ENCODE measurements at places on chromosomes 4 and X.

GRCh38 chr4:44118971-44119680, 329.5 kb downstream of the KCTD8 start:
- DNase-seq = no peak

DNA sequence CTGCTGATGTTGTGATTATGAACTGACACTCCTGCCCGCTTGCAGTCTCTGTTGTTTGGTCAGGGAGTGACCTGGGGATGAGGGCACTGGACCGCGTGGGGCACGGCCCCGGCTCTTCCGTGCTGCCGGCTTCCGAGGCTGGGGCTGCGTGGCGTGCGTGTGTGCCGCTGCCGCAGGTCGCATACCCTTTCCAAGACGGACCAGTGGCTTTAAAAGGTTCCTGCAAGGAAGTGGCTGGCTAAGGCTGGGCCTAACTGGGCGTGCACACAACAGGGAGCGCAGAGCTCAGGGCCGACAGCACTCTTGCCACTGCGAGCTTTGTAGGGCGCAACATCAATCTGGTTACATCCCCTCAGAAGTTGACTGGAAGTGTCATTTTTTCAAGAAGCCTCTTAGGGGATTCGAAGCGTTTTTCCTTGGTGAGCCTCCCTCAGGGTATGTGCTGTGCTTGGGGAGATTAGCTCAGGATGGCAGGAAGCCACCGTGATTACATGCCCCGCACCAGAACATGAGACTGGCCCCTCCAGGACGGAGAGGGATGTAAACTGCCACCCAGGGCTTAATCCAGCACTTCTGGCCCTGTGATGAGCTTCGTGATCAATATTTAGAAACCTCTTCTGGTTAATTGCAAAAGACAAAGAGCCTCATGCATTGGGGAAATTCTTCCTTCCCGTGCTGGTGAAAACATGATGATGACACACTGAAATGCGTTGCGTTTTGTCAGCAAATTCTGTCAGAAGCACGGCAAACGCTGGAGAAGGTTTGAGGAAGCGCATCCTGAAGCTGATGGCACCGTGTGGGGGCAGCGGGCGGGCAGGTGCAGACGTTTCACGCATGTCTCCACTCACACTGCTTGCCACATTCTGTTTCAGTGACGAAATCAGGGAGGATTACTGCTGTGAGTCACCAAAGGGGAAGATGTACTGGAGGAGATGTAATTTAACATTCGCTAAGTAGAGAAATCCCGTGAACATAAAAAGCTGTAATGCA, 11.1 kb downstream of the MAEA start:
- peak; percentile 37 for DNase-seq

DNA sequence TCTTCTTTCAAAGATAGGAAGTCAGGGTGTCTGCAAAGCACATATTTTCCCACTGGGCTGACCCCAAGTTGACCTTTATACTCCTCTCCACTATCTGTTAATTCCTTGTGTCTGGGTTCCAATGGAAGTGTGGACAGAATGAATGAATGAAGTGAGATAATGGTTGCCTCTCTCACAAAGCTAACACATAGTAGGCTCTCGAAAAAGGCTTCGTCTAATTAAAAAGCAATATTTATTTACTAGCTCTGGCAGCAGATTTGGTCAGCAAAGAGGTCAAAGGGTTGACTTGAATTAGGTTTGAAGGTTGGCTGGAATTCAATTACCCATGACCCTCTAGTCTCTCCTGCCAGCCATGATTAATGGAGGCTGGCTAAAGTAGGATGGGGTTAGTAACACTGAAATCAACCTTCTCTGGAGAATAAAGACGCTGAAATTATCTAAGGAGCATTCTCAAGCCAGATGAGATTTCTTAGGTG, 280.3 kb upstream of the KLF3 start:
- DNase-seq = no peak

DNA sequence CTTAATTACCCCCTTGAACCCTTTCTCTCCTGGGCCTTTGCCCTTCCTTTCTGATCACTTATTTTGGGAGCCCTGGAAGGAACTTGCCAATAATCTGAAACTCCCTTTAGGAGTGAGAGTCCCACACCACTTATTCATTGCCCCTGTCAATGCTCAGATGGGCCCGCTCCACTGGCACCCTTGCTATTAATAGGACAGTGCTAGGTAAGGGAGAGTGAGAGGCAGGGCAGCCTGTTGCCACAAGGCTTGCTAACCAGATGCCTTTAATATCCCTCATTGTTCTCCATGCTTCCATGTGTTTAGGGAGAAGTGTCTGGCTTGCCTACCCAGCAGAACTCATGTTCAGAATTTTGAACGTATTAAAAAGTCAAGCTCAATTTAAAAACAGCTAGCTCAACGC, 1.7 kb upstream of the NHS start:
- no peak for DNase-seq

DNA sequence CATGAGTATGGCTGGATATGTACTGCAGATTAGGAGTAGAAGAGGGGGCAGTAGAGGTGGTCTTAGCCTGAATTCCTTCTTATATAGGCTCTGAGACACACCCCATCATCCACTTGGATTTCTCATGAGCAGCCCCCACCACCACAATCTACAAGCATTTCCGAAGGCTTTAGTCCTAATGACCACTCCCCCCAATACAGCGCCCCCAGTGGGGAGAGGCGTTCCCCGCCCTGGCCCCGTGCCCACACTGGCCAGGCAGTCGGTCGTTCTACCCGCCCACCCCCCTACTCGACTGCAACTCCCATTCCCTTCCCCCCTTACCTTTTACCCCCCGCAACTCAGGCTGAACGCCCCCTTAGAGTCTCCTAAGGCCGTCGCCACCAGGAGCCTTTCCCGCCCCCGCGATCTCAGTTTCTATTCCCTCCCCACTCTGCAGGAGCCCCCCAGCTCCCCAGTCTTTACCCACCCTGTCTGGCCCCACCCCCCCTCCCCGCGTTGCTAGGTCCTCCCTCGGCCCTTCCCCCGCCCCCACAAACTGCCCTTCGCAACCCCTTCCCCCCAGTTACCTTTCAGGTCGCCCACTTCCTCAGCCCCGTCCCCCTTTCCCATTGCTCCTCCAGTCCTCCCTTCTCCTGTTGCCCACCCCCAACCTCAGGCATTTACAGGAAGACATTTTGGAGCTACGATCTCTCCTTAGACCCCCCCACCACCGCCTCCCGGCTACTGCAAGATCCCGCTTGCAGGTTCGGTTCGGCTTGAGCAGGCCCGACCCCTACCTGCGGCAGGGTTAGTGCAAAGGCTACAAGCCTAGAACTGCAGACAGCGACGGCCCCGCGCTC, 468 bp downstream of the ZMYM3 start:
- DNase-seq = peak; percentile 39

DNA sequence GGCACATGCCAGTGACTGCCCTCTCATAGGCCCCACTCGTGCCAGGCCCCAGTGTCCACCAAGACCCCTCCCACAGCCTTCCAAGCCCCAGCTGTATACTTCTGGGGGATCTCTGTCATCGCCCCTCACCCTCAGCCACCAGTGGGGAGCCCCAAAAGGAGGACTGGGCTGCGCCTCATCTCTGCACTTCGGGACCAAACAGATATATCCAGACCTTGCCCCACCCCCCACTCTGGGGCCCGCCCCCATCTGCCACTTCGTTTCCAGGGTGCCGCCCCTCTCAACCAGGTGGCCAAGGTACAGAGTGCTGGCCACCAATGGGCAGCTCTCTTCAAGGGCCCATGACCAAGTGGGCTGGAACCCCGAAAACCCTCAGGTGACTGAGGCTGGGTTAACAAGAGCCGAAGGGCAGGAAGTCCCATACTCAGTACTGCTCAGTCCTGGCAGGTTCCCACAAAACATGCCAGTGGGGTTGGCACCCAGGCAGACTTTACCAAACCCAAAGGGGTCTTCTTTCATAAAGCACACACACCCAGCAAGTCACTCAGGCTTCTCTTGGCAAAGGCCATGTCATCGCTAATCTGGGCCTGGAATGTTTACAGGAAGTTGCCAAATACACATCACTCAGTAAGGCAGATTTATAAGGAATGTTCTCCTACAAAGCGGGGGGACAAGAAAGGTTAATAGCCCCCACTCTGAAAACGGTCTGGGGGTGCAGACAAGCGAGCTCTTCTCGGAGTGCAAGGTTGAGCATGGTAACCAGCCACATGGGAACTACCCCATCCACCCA, 4.4 kb downstream of the ZFYVE28 start:
- DNase-seq = peak; percentile 39

DNA sequence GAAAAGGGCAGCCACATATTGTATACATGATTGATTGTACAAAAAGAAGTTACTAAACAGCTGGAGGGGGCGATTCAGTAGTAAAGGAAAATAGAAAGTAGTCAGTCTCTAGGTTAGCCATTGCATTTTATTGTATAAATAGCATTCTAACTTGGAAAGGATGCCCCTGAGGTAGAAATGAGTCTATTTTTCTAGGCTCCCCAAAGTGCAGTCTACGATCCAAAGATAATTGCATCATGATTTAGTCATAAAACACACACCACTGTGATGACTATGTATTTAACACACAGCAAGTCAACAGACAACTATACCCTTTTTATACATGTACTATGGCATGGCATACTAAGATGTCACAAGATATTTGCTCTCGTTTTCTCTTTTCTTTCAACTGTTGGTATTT, 204.9 kb downstream of the APBB2 start:
- no peak for DNase-seq

DNA sequence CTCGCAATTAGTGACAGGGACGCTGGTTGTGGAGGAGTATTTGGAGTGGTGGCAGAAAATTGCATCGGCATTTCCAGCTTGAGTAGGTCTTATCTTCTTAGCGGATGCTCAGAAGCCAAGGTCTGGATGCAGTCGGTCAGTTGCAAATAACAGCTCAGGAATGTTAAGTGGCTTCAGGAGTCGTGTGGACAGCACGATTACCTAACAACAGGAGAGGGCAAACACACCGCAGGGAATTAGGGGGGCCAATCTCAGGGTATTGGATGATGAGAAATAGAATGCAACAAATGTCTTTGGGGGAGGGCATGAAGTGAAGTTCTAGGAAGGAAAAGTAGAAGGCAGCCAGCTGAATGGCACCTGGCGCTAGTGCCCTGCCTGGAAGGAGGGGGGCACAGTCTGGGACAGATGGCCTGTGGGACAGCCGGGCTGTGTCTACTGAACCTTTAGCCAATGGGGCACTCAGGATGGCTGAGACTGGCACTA, 11.8 kb downstream of the RASL11B start:
- no peak for DNase-seq

DNA sequence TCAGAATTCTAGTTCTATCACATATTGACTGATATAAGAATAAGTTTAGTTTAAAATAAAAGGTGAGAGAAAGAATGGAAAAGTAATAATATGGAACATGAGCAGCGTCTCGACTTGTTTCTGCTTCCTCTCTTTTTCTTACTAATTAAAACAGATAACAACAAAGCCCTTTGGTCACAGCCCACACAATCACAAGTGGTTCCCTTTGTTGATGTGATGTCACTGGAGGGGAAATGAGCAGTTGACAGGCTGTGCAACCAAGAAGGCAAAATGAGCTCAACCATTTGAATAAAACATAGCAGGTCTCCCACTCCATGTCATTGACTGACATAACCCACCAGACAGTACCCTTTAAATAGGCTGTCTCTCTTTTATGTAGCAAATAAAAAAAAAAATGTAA, 342.5 kb upstream of the MAGEB2 start:
- no peak for DNase-seq

DNA sequence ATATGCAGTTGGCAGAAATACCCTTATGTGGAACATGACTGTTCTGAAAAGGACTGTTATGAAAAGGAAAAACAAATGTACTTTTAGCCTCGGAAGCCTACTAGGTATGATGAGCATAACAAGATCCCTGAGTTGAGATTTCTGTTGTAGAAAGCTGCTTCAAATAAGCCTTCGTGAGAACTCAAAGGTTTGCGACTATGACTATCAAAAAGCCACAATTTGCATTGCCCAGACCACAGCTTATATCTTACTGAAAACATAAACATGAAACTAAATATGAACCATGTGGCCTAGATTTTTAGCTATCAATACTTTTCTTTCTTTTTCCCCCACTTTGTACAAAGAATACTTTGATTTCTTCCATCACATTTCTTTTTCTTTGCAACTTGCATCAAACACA, 398.2 kb upstream of the LCORL start:
- no peak for DNase-seq

- no peak for DNase-seq
Measured at GRCh38 chrX:66622209-66622608, 16.7 kb downstream of the EDA2R start.

DNA sequence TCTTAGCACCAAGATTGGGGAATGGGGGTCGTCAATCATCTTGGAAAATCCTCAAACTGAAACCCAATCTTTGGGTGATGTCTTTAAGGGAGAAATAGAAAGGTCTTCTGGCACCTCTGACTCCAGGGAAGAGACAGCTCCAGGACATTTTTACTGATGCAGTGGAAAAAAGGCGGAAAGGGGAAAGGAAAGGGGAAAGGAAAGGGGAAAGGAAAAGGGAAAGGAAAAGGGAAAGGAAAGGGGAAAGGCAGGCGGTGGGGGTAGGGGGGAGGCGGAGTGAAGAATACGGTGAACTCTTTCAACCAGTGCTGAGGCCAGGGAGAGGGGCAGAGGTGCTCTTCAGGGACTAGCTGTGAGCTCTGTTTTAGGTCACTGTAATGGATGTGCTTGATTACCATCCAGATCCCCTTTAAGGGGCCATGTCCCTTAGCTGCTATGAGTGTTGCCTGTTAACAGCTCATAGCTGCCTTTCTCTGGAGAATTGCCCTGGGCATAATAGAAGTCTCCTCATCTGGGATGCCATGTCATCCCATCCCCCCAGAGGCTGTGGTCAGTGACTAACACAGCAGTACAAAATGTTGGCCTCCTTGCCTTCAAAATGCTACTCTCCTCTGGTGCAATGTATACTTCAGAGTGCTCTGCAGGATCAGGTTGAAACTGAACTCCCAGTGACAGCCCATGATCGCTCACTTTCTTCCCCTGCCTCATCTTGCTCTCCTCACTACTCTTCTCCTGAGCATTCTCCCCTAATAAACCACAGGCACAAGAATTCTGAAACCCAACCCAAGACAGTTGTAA, 92.4 kb upstream of the AP1S2 start:
- no peak for DNase-seq

DNA sequence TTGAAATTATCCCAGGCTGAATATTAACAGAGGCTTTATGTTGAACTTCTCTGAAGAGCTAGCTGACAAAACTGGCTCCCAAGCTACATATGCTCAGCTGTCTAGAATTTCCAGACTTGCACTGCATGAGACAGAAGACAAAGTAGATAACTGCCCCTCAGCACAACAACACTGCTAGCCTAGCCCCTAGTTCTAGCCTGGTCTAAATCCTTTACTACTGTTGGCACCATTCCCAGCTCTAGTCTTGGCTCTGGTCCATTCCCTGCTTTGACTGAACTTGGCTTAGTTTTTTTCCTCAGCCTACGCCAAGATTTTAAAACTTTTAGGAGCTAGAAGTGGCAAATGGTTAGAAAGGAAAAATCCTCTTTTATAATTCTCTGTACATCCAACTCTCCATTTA, 7.6 kb upstream of the OPHN1 start:
- no peak for DNase-seq

DNA sequence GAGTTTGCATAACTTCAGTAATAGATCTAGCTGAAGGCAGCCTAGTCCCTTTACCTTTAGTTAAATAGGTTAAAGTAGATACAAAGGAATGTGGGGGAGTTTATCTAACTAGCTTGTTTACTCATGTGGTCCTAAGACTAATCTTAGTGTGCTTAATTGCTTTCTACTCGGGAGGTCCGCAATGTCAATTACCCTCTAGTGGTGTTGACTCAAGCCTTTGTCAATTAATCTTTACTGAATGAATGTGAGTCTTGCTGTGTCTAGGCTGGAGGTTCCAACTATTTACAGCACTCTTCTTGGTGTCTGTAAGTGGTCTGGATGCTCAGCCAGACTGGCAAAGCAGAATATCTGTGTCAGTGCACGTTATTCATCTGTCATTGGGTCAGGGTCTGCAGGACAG, 17.9 kb upstream of the YTHDC1 start:
- DNase-seq = no peak

GRCh38 chr4:189600718-189601435, 339.8 kb upstream of the FRG1 start:
- no peak for DNase-seq

Data from activated CD4-positive, alpha-beta T cell treated with anti-CD3 and anti-CD28 coated beads, Interleukin-2, Interleukin-4, amounts not matched to agents 100 ng/mL and 50 ng/mL, durations not matched to agents 16 hours and 8 hours (primary cell).